Activated CD8-positive, alpha-beta memory T cell treated with anti-CD3 and anti-CD28 coated beads for 1 hour (primary cell): ENCODE measurements at places on chromosomes 6 and 20.

GRCh38 chr6:90216072-90216977 is 80.3 kb downstream of the BACH2 start:
- DNase-seq, result no peak

- no peak for DNase-seq
These were observed 366.5 kb upstream of the POU3F2 start for GRCh38 chr6:98467902-98468301.

DNA sequence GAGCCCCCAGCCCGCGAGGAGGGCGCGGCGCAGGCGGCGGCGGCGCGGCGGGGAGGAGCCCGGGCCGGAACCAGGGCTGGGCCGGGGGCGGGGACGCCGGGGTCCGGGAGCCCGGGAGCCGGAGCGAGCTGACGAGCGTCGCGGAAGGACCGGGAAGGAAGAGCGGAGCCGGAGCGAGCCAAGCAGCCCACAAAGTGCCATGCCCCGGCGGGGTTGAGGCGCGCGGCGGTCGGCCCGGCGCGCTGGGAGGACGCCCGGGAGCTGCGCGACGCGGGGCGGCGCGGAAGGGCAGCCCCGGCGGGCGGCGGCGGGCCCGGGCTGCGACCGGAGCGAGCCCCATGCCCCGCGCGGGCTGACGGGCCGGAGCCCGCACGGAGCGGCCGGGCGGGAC is 289 bp downstream of the FOXP4 start:
- DNase-seq, result no peak

- DNase-seq, result no peak
These were observed 2.1 kb upstream of the GATA5 start for GRCh38 chr20:62477669-62478455.

DNA sequence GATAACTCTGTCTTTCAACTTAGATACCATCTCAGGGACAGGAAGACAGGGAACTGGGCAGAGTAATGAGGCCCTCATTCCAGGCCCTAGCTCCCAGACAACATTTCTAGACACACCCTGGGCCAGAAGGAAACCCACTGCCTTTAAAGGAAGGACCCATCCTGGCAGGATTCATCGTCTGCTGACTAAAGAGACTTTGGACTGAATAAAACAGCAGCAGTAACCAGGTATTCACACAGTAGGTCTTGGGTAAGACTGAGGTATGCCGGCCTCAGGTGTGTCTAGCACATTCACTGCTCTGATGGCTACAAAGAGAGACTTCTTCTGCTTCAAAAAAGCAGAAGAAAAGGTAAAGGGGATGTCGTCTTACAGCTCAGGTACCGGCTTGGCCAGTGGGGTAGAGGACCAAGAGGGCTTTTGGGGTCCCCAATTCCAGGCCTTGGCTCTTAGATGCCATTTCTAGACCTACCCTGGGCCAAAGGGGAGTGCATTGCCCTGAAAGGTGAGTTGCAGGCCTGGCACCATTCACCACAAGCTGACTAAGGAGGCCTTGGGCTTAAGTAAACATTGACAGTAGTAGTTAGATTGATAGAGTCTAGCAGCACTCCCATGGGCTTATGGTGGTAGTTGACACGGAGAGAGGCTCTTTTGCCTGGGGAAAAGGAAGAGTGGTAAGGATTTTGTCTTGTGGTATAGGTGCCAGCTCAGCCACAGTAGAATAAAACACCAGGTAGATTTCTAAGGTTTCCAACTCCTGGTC is 13.4 kb downstream of the SNX14 start:
- no peak for DNase-seq

DNA sequence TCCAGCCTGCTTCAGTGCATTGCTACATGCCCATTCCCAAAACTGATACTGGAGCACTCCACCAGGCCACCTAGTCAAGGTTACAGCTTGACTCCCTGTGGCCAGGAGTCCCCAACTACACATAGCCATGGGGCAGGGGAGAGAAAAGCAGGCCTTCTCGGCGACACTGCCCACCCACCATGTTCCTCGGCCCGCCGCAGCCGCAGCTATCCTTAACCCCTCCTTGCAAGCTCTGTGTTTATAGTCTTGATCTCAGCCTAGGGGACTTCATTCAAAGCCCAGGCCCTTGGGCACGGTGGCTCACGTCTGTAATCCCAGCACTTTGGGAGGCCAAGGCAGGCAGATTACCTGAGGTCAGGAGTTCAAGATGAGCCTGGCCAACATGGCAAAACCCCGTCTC is 39.2 kb upstream of the FAM50B start:
- no peak for DNase-seq

GRCh38 chr20:8221887-8222419 is 89.9 kb downstream of the PLCB1 start:
- DNase-seq, result no peak

GRCh38 chr6:154624038-154624599 is 109.1 kb upstream of the SCAF8 start:
- DNase-seq, result no peak

GRCh38 chr6:170032197-170032596 is 258.7 kb downstream of the DLL1 start:
- no peak for DNase-seq

DNA sequence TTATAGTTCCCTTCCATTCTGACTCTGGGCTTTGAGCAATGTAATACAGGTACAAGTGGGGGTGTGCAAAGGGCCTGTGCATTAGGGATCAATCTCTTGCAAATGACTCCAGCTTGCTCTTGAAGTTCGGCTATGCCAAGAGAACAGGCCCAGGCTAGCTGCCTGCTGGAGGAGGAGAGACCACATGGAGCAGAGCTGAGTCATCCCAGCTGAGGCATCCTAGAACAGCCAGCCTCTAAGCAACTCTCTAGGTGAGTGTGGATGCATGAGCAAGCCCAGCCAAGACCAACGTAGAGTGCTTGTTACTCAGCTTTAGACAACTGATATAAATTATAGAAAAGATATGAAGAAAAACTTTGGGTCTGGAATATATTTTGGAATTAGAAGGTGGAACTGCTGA is 47.6 kb upstream of the RBM24 start:
- no peak for DNase-seq

DNA sequence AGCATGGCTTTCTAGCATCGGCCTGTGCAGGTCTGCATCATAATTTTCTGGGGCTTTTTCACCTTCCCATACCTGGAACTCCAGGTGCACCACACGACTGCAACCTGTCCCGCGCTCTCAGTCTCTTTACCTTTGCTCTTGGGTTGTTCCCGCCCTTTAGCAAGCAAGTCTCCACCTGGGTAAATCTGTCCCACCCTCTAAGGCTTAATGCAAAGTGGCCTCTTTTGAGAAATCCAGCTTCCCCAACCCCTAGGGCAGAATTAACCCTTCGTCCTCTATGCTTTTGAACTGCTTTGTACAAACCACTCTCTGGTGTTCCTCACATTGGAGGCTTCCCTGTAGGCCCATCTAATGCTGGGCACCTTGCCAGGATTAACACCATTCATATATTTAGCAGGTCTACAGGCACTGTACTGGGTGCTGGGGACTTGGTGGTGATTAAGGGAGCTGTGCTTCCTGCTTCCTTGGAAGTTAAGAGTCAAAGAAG is 2.8 kb downstream of the ITPR3 start:
- no peak for DNase-seq
